ENCODE measurements at places on chromosomes 7 and 10.

- no peak for DNase-seq
Measured at GRCh38 chr7:110590415-110590814, 500.5 kb upstream of the LRRN3 start.

GRCh38 chr10:27413387-27413786 lies 90.7 kb upstream of the RAB18 start:
- DNase-seq = no peak

DNA sequence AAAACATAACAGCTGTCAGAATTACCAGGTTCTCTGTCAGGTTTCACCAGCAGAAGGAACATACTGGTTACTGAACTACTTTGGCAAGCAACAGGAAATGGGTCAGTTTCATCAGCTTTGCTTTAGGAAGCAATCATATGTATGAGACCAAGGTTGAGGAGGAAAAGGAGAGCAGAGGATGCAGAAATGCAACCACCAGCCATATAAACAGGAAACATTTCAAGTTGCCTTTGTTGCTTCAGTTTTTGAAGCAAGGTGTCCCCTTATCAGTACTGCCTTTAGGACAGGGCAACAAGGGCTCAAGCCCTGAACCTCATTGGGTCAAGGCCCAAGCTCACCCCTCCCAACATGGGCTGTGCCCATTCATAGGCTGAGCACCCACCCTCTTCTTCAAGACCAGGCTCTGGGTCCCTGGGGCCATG lies 10.2 kb downstream of the HIPK2 start:
- DNase-seq = no peak

- DNase-seq = no peak
Measured at GRCh38 chr7:69246758-69247157, 351.5 kb upstream of the AUTS2 start.

DNA sequence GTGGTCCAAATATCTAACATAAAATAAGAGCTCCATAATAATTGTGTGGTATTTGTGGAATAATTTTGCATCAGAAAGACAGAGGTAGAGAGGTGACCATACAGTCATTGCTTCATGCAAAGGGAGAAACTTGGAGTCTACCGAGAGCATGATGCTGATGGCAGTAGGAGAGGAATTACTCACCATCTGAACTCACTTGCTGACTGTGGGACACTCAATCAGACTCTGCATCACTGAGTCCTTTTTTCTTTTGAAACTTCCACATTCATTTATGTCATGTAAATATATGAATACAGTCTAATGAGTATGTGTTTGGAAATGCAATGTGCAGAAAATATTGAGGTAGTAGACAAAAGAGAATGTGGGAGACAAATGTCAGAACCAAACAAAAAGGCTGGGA lies 933.8 kb downstream of the REEP3 start:
- no peak for DNase-seq

DNA sequence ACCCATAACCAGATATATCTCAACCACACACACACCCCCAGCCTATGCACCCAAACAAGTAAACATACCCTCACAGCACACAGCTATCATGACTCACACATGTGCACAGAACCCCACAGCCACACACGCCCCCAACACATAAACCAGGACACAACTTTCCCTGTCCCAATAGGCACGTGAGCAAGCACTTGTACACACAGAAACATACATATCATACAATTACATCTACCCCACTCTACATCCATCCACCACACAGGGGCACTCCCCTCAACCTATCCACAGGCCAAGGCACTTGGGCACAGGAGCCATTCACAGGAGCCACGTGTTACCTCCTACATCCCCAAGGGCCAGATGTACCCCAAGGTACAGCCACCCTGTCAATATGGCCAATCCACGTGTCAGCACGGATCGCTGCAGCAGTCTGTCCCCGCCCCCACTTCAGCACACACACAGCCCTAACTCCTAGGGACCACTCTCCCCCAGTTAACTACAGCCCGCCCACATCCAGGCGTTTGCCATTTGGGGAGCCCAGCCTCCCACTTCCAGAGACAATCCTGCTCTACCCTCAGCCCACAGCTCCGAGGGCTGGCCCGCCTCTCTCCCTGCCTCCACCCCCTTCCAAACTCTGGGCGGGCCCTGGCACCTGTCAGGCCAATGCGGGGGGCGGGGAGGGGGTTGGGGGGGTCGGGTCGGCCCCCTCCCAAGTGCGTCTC lies 163.5 kb downstream of the SH3PXD2A start:
- no peak for DNase-seq

- DNase-seq = no peak
Measured at GRCh38 chr7:155269766-155270585, 27.7 kb upstream of the INSIG1 start.

- DNase-seq = no peak
Measured at GRCh38 chr10:81145975-81146374, 608.3 kb downstream of the SH2D4B start.
